Inflammatory macrophage (primary cell): ENCODE measurements at places on chromosomes 6 and 20.

GRCh38 chr20:42747765-42748411, 441.8 kb downstream of the PTPRT start:
- no peak for DNase-seq

- DNase-seq: no peak
These were observed 4.6 kb downstream of the UCKL1 start for GRCh38 chr20:63951398-63952209.

- no peak for DNase-seq
These were observed 64.4 kb upstream of the DUSP22 start for GRCh38 chr6:227812-228338.

GRCh38 chr6:157867155-157867559, 44.1 kb downstream of the SNX9 start:
- no peak for DNase-seq

DNA sequence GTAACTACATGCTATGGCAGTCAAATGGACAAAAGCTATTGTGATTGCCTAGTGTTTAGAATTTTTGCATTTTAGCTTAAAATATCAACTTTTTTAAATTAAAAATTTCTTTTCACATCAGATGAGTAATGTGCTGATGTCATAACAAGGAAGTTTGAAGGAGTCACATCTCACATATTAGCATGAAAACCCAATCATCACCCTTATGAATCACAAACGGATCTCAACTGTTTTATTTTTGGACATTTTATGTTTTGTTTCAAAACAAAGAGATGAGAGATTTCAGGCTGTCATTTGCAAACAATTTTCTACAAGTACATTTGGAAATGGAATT, 53.6 kb upstream of the TRERF1 start:
- peak; percentile 71 for DNase-seq

DNA sequence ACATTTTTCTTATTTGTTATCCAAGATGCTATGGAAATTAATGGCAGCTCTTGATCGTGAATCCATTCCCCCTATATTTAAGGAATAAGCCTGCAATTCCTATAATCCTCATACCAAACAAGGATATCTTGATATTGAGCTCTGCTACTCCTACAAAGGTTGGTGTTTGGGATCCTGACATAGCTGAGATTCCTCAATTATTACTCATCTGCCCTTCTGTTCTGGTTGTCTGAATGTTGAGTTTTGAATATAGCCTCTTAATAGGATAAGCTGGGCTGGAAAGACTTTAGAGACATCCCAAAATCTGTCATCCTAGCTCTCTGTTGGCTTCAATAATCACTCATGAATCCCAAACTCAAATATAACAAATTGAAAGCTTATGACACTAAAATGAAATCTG, 49.9 kb downstream of the CLIC5 start:
- DNase-seq: no peak

- no peak for DNase-seq
These were observed 247.8 kb downstream of the BTBD9 start for GRCh38 chr6:38391626-38392579.

GRCh38 chr6:34491091-34491430, 25.2 kb downstream of the PACSIN1 start:
- no peak for DNase-seq

GRCh38 chr6:46440141-46440540, 51.1 kb downstream of the RCAN2 start:
- no peak for DNase-seq

GRCh38 chr20:63494084-63494419, 4.8 kb downstream of the EEF1A2 start:
- DNase-seq: no peak

DNA sequence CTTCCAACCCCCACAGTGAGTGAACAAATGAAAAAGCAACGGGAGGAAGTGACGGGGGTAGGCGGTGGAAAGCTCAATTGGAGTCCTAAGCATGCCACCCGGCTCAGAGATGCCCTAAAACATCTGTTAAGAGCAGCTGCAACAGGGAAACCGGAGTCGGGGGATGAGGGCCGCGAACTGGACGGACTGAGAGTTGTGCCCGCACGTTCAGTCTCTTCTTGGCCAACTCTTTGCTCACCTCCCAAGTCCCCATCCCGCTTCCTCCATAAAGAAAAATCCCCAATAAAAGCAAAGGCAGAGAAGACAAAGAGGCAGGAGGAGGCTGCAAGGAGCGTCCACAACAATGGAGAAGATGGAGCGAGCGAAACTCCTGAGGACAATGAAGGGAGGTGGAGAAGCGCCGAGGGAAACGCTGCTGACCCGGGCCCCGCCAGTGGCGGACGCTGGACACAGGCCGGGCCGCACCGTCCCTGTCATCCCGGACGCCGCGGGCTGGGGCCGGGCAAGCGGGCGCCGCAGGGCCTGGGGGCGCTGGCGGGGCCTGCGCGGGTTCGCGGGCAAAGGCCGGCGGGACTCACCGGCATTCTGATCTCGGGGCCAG, 600 bp downstream of the SEC63 start:
- DNase-seq: peak; percentile 75

DNA sequence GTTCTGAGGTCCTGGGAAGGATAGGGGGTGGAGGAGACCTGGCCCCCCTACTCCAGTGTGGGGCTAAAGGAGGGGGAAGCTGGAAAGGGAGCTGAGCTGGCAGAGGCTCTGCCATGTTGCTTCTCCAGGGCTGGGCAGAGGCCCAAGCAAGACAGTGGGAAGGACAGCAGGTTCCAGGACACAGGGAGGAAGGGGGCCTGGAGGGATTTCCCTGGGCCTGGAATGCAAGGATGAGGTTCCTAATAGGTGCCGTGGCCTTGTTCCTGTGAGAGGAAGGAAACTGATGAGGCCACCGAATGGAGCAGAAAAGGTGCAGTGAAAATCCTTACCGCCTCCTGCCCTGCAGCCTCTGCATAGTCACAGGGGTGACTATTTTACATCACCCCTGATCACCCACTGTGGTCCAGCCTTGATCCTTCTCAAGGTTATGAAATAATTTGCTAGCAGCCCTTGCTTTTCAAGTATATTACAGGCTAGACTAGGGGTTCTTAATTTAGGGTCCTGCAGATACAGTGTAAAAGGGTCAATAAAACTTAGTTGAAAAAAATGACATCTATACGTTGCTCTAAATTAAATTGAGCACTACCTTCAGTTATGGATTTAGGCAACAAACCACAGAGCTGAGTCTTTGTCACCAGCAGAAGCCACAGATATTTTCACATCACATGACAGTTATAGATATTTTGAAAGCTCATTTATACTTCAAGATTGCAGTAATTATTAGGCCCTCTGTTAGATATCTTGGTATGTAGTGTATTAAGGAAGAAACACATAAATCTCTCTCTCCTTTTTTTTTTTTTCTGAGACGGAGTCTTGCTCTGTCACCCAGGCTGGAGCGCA, 45.7 kb upstream of the RNF24 start:
- peak; percentile 36 for DNase-seq

DNA sequence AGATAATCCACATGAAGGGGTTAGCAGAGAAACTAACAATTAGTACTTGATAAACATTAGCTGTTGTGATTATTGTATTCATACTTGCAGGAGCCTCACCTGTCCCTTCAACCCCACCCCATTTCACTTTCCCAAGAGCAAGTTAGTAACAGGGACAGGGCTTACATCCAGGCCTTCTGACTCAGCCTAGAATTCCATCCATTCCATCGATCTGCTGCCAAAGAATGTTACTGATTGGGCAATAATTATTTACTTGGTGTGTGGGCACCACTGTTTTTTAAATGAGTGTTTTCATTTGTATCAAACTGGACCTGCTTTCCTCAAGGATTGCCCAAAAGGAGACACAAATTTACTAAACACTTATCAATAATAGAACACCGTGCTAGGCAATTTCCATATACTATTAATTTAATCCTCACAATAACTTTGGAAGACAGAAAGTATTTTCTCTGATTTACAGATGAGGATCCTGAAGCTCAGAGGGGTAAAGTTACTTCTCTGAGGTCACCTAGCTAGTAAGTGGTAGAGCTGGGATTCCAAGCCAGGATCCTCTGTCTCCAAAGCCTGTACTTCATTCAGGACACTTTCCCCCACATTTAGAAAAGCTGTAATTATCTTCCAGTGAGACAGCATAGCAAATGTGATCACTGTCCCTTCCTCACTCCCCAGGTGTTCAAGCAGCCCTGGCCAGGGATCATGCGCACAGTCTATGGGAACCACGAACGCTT, 32.8 kb downstream of the GSS start:
- no peak for DNase-seq

- no peak for DNase-seq
These were observed 193.6 kb upstream of the SLC24A3 start for GRCh38 chr20:19018881-19019280.

DNA sequence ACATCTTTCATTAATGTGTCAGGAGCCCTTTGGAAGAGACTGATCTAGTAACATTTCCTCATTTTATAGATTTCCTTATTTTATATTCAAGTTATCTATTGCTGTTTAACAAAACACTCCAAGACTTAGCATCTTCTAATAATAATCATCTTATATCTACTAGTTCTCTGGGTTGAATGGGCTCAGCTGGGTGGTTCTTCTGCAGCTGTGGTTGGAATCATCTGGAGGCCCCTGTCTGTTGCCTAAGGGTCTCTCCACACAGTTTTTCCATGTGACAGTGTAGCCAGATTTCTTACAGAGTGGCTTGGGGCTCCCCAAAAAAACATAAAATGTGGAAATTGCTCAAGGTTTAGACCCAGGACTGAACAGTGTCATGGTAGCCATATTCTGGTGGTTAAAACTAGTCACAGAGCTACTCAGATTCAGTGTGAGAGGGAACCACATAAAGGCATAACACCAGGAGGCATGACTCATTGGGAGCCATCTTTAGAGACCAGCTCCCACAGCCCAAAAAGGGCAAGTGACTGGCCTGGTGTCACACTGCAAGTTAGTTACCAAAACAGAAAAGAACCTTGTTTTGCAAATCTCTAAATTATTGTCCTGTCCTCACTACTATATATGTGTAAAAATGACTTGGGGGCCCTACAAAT, 11.5 kb downstream of the SLC2A10 start:
- no peak for DNase-seq

GRCh38 chr6:108123946-108124345, 41.9 kb upstream of the NR2E1 start:
- no peak for DNase-seq

GRCh38 chr20:34528921-34529297, 12.7 kb downstream of the DYNLRB1 start:
- DNase-seq: peak; percentile 11
